Stimulated activated CD4-positive, alpha-beta T cell treated with anti-CD3 and anti-CD28 coated beads, Interleukin-1b, Interleukin-23, amount 100 ng/mL, for 1 hour (primary cell): ENCODE measurements at places on chromosomes 6 and 20.

DNA sequence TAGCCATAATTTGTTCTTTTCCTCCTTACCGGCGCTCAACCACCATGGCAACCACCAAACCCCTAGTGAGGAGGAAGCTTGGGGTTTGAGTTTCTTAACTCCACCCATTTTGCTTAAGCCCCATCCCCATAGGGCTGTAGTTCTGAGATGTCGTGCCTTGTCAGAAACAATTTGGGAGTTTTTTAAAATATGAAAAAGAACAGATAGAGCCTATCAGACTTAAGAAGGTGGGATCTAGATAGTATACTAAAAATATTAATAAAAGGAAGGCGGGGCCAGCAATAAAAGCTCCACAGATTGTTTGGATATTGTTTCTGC is 5.6 kb downstream of the BRD2 start:
- DNase-seq: no peak

DNA sequence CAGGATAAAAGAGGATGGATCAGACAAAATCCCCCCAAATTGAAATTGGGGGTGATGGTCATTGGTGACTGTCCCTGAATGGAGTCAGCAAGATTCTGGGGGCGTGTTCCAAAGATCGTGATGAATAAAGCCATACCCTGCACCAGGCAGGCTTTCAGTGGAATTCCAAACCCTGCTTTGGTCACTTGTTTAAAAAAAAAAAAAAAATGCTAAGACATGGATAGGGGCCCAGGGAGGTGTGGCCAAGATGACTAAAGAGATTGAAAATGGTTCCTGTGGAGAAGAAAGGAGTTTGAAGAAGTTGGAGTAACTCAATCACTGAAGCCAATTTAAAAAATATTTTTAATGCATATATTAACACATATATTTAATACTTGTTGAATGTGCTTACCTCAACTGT is 161.4 kb upstream of the KCNG1 start:
- no peak for DNase-seq

DNA sequence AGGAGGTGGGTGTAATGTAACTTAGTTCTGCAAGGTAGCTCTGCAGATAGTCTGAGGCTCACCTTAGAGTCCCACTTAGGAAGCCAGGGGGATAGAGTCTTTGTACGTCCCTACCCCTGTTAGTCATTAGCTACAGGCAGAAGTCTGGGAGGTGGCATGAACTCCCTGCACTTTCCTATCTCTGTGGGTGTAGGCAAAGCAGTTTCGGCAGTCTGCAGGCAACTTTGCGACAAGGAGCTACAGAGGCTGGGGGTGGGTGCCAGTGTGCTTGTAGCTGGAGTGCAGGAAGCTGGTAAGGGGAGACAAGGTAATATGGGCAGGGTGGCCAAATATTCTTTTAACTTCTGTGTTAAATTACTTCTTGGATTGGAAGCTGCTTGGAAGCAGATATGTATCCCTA is 45.7 kb downstream of the NKAIN2 start:
- DNase-seq: no peak

GRCh38 chr6:3630258-3630835 is 121.2 kb downstream of the PXDC1 start:
- no peak for DNase-seq

DNA sequence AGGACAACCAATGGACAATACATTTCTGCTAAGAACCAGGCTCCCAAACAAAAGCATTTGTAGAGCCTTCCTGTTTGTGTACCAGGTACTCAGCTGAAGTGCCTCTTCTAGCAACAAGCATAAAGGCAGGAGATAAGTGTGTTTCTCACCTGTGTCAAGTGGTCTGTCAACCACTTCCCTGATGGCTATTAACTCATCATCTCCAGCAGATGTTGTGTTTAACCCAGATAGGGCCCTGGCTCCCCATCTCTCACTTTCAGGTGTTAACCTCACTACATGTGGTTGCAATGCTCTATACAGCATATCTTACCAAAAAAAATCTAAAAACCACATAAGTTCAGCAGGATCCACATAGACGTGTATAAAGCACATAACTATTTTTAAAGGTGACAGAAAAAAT is 9.6 kb upstream of the IL17A start:
- DNase-seq: no peak

GRCh38 chr20:6802227-6802626 is 34.7 kb downstream of the BMP2 start:
- no peak for DNase-seq

- no peak for DNase-seq
Observed at GRCh38 chr20:20806121-20807095, 94.0 kb upstream of the RALGAPA2 start.

GRCh38 chr6:151338651-151339200 is 52.6 kb downstream of the ZBTB2 start:
- no peak for DNase-seq

DNA sequence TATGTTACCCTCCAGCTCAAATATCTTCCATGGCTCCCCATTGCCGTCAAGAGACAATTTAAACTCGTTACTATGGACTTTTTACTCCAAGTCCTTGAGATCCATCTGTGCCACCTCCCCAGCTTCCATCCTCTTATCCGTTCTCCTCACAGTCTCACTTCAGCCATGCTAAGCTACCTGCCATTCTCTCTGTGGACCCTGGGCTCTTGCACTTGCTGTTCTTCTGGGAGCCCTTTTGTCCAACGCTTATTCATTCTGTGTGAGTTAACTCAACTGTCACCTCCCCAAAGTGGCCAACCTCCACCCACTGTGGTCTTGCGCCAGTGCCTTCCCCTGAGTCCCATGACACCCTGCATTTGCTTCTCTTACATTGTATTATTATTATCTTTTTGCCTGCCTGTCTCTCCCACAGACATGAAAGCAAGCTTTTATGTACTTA is 132.4 kb downstream of the BCAS1 start:
- no peak for DNase-seq
